ENCODE measurements at places on chromosomes 12 and 14.

GRCh38 chr12:33052141-33053051 lies 155.8 kb upstream of the PKP2 start:
- DNase-seq: no peak

GRCh38 chr14:73694083-73694482 lies 20.1 kb downstream of the PNMA1 start:
- no peak for DNase-seq

DNA sequence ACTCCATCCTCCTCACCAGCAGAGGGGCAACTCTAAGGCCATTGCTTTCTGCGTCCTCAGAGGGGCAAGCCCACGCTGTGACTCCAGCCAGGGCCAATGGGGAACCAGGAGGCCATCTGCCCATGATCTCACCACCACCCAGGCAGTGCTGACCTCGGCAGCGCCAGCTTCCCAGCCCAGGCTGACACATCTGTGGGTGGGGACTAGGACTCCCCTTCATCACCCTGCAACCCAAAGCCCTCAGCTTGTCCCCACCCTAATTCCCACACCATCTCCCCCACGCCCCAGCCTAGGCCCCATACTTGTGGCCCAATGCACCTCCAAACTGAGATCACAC lies 58.6 kb downstream of the VWF start:
- no peak for DNase-seq

DNA sequence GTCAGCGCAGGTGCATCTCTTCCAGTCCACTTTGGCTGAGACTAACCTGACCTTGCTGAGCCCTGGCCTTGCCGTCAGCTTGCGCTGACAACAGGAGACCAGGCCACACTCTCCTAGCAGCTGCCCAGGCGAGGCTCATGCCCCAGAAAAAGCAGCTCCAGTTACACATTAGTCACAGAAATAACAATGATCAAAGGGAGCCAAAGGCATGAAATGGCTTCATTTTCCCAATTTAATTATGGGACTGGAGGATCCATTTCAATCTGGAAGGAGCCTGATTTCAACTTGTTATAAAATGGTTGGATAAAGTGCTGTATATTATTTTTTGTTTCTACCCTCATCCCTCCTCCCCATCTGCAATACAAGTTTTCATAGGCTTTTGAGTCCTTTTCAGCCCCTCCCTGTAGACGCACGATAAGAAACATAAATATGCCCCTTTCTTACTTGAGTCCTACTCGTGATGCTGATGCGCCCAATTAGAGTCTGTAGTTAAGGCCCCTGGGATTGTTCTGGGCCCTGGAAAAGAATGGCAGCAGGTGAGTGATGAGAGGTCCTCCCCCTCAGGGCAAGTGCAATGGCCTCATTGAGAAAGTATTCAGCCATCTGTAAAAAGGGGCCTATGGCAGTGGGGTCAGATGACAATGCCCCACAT lies 376.0 kb downstream of the C12orf75 start:
- DNase-seq: no peak

- DNase-seq: no peak
These were observed 25.9 kb downstream of the TIGAR start for GRCh38 chr12:4346931-4347330.

DNA sequence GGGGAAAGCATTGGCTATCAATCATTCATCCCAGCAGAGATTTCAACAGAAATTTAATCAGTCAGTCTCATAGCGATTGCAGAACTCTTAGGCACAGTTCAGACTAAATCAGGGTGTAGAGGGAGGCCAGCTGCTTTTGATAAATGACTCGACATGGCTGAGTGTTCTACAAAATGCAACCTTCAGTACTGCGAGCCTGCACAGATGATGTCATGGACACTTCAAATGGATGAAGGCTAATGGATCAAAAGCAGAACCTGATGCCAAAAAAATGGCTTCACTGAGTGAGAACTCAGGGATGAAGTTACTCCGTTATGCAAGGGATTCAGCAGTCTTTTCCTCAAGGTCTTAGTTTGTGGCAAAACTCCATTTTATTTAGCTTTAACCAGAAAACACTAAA lies 167.3 kb downstream of the DACT1 start:
- no peak for DNase-seq

DNA sequence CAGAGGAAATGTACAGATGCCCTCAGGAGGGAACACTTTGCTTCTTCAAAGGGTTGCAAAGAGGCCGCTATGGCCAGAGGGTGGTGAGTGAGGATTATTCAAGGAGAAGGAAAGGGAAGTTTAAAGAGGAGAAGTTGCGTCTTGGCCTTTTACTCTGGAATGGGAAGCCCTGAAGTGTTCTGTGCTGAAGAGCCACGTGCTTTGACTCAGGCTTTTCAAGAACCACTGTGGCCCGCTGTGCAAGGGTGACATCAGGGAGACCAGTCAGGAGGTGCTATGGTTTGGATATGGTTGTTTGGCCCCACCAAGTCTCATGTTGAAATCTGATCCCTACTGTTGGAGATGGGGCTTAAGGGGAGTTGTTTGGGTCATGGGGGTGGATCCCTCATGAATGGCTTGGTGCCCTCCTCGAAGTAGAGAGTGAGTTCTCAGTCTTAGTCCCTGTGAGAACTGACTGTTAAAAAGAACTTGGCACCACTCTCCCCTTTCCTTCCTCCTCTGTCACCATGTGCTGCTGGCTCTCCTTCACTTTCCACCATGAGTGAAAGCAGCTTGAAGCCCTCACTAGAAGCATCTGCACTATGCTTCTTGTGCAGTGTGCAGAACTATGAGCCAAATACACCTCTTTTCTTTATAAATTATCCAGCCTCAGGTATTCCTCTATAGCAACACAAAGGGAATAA lies 66.1 kb upstream of the DUSP6 start:
- DNase-seq: no peak

DNA sequence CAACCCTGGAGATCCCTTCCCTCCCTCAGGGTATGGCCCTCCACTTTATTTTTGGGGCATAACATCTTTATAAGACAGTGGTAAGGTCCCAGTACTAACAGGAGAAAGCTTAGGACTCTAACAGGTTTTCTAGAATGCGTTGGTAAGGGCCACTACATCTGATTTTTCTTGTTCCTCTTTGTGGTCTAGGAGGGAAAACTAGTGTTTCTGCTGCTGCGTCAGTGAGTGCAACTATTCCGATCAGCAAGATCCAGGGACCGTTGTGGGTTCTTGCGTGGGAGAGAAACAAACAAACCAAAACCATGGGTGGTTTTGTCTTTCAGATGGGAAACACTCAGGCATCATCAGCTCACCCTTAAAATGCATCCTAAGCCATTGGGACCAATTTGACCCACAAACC lies 123.6 kb upstream of the SLC16A7 start:
- no peak for DNase-seq

DNA sequence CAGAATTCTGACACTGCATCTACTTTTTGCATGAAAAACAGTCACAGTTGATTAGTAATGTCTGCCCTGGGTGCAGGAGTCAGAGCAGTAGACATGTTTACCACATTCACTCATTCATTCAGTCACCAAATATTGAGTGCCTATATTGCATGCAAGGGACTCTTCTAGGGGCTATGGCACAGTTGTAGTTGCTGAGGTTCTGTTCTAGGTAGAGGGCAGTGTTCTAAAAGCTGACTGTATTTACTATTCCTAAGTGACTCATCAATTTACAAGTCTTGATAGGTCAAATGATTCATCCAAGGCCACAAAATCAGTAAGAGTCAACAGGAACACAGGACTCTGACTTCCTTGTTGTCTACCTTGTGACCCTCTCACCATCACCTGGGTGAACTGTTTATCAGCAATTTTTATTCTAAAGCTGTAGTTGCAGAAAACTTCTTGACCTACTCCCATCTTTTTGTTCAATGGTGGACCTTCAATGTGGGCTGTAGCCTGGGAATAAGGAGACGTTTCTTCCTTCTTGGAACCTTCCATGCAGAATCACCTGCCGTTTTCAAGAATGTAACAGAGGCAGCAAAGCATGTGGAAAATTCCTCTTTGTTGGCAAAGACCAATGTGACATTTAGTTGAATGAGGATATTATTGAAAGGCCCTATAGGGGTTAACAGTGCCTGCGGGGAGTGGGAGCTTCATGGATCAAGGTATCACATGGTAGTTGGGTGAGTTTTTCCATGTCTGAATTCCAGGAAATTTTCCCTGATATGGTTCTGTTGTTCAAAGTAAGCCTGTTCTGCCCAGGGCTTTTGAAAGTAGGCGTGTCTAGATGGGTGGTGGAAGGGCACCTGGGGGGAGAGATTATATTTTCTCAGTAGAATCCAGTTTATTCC lies 223.2 kb downstream of the KTN1 start:
- no peak for DNase-seq

- no peak for DNase-seq
These were observed 24.2 kb upstream of the NEDD1 start for GRCh38 chr12:96882862-96883261.

DNA sequence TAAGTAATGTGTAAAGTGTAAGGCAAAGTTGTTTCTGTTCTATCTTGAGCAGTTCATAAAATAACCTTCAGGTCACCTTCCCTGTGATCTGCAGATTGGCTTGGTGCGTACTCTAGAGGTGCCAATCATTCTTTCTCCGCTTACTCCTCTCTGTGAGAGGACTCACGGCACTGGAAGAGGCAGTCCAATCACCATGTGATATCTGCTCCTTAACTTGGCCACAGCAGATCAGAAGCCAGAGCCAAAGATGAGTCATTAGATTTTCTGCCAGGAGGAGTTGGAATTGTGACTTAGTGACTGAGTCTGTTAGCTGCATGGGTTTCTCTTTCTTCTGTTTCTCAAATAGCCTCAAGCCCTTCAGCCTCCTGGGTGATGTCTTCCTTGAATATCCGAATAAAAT lies 165.5 kb downstream of the SLC41A2 start:
- no peak for DNase-seq

- DNase-seq: no peak
These were observed 207.7 kb upstream of the SLC16A7 start for GRCh38 chr12:59388176-59388575.

DNA sequence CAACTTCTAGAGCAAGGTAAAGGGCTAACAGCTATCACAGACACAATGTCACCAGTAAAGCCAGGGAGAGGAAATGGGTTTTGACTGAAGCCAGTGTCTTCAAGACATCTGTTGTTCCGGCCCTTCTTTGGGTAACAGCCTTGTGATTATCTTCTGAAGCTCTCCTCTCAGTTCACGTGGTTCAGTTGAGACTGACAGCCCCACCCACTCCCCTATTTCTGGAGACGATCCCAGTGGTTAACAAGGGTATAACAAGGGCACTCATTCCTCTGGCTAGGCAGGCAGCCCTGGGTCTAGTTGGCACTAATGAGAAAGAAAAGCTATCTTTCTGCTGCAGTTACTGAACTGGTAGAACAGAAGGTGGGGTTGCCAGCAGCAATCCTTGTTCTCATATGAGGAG lies 6.9 kb downstream of the GNPTAB start:
- peak; percentile 43 for DNase-seq

- DNase-seq: no peak
These were observed 32.2 kb downstream of the CYP46A1 start for GRCh38 chr14:99716091-99716849.

GRCh38 chr12:18171571-18171970 lies 81.6 kb upstream of the RERGL start:
- no peak for DNase-seq

DNA sequence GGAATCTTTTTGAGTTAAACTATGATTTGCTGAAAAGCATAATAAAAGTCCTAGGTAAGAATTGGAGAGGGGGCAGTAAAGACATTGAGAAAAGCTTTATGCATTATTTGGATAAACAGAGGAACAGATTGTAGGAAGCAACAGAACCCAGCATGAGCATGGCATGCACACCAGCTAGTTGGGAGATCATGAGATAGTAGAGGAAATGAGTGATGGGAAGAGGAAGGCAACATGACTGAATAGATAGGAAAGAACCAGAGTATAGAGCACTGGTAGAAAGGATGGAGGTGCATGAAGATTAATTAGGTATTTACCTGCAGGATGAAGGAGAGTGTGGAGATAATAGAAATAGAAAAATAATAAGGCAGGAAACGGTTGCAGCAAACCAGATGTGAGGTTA lies 248.5 kb upstream of the LMO3 start:
- DNase-seq: no peak

GRCh38 chr12:44703182-44703910 lies 172.8 kb downstream of the NELL2 start:
- DNase-seq: no peak

DNA sequence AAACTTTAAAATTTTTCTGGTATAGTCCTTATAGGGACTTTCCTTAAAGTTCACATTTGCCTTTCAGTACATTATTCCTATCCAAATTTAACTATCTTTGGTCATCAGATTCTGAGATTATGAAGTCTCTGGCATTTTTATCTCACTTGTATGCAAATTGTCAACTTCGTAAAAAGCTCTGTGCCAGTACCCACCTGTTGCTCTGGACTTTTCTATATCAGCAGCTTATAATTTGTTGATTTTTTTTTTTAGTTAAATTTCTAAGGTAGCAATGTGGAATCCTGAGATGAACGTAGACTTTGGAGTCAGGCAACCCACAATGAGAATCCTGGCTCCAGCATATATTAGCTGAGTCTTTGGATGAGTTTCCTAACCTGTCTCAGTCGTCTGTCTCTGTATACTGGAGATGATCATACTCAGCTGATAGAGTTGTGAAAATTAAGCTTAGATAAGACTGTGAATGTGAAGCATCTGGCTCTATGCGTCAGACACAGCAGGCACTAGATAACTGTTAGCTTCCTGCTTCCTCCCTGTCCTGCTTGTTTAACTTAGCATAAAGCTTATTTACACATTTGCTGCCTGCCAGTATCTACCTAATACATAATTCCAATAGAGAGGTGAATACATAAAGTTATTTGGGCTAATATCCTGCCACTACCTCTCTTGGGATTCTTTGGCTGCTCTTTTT lies 59.8 kb downstream of the MARK3 start:
- DNase-seq: no peak

- no peak for DNase-seq
These were observed 18.8 kb upstream of the HHIPL1 start for GRCh38 chr14:99626041-99626648.

Measured in central memory CD8-positive, alpha-beta T cell (primary cell).